Stimulated activated CD8-positive, alpha-beta memory T cell treated with anti-CD3 and anti-CD28 coated beads, Interleukin-15, amount 100 ng/mL, for 24 hours (primary cell): ENCODE measurements at places on chromosomes 5 and 9.

GRCh38 chr5:62931153-62931950, 352.7 kb downstream of the LRRC70 start:
- DNase-seq, result no peak

GRCh38 chr5:90581956-90582355, 23.4 kb downstream of the ADGRV1 start:
- no peak for DNase-seq

DNA sequence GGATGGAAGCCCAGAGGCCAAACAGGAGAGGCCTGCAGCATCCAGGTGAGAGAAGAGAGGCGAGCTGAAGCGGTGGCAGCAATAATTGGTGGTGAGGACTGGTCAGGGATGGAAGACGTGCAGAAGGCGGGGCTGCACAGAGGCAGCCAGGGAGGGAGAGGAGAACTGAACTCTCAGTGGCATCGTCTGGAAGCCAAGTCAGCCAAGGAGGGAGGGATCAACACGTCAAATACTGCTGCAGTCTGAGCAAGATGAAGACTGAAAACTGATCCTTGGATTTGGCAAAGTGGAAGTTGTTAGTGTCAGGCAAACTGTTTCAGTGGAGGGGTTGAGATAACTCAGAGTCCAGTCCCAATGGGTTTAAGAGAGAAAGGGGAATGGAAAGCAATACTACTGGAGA, 145.4 kb downstream of the CDK5RAP2 start:
- DNase-seq, result no peak

DNA sequence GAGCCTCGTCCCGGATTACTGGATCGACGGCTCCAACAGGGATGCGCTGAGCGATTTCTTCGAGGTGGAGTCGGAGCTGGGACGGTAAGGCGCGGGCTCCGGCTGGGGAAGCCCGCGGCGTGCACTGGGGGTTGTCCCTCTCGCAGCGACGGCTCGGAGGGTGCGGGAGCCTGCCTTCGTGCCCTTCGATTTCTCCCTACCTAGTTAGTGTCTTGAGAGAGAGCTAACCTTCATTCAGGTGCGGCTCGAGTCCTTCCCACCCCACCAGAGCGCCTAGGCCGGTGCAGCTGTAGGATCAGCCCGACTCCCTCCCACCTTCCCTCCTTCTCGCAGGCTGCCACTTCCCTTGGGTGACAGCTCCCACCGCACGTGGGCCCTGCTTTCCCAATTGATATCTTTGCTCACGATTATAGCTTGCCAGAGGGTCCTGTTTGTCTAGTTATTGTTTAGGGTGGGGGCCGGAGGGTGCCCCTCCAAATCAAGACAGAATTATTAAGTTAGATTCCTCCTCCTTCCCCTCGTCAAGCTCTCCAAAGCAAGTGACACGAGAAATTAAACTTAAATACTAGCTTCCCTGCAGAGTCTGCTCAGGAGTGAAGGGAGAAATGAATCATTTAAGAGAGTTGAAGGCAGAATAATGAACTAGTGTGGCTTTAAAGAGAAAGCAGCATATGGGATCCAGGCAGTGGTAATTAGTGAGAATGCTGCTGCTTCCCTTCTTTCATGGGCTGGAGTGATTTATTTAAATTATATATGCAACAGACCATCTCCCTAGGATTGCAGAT, 569 bp downstream of the CAMK4 start:
- DNase-seq, result no peak

- DNase-seq, result no peak
These were observed 116.1 kb upstream of the ZNF366 start for GRCh38 chr5:72623323-72623722.

DNA sequence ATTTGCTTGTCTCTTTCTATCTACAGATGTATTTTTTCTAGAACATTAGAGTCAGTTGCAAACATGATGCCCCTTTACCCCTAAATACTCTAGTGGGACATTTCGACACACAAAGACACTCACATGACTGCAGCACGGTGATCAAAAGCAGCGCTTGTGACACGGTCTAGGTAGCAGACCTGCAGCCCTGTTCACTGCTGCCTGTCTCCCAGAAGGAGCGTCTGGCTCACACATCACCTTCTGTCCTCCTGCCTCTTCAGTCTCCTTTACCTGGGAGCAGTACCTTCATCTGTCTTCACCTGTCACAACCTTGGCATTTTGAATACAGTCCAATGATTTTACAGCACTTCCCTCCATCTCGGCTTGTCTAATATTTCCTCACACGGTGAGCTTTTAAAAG, 51.9 kb upstream of the SH3PXD2B start:
- DNase-seq, result no peak

DNA sequence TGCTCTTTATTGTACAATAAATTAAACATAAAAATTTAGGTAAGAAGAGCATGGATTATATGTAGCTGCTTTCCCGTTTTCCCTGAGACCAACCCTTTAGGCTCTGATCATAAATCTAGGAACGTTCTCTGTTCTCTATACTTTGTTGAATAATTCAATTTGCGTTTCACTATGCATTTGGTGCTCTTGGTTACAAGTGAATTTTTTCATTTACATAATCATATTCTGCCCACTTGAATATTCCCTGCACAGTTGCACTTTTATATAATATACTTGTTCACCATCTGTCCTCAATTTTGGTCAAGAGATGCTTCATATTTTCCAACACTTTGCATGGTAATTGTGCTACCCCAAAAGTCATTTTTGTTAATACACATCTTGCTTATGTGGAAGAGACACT, 741.8 kb downstream of the CDH12 start:
- no peak for DNase-seq

DNA sequence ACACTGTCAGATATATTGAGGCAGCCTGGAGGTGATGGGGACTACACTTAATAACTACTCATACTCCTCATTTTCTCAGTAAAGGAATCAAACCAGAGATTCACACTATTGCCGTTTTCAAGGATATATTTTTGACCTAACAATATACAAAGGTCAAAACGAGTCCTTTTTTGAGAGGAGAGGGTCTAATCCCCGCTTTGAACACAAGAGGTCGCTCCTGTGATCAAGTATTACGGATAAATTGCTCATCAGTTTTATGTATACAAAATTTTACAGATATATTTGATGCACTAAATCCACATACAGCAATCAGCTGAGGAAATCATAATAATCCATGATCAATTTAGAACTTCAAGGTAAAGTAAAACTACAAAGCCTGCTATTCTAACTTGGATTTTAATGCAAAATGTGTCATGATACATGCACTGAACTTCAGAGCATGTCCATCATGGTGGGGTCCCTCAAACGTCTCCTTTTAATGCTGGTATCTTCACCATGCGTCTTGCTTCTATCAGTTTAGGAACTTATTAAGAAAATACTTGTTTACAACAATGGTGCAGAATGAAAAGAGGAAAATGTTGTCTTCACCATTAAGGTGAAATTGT, 2.5 kb upstream of the ISL1 start:
- DNase-seq, result no peak

- DNase-seq, result no peak
These were observed 405.4 kb downstream of the IRX1 start for GRCh38 chr5:4001004-4001403.

- no peak for DNase-seq
These were observed 84.4 kb upstream of the STARD4 start for GRCh38 chr5:111596705-111597104.

DNA sequence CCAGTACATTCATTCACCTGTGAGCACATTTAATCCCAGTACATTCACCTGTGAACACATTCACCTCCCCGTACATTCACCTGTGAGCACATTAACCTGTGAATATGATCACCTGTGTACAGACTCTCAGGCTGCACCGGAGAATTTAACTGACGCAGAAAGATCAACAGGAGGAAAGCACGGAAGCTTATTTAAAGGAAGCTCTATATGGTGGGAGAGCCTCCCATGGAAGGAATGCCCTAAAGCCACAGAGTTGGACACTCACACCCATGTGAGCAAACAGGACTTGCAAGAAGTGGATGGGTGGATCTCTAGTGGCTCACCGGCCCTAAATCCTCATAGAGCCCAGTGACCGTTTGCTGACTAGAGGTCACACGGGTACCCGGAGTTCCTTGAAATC, 38.2 kb downstream of the TRIP13 start:
- DNase-seq, result no peak

GRCh38 chr5:4511996-4512656, 628.0 kb upstream of the ADAMTS16 start:
- no peak for DNase-seq

- DNase-seq, result no peak
These were observed 51.4 kb downstream of the ACER2 start for GRCh38 chr9:19460243-19460642.

DNA sequence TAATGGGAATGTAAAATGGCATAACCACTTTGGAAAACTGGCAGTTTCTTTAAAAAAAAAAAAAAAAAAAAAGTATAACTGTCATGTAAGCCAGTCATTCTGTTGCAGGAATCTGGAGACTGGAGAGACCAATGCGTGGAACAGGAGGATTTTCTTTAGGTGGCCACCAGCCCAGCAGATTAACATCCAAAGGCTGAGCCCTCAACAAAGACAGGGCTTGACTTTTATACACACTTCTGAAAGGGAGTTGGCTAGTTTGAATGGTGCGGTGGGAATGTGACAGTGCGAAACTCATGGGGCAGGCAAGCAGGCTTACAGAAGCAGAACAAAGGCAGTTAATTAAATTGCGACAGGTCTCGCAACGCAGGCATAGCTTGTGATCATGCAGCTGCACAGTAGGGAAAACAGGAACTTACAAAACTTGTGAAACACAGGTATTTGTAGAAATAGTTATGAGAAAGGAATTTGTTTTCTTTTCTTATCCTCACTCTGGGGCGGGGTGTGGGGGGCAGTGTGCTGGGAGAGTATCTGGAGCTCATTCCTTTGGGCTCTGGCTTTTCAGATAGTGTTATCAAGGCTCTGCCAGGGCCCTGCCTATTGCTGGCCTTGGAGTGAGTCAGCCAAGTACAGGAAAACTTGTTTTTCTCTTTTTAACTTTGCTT, 12.0 kb downstream of the UIMC1 start:
- no peak for DNase-seq

GRCh38 chr9:136138566-136138965, 19.9 kb upstream of the TMEM250 start:
- DNase-seq, result no peak

DNA sequence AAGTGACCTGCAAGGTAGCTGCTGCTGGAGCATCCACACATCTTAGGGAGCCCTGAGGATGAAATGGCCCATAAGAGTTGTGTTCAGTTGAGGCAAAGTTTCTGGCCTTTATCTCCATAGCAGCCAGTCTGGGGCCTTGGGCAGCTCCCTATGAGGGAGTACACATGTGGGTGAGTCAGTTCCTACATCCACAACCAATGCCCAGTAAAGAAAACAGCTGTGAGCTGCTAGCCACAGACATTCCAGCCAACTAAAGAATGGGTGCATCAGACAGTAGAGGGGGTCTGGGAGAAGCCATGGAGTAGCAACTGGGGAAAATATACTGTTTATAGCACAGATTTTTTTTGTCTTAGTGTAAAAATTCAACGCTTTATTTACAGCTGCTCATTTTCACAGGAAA, 720.7 kb downstream of the TLE1 start:
- DNase-seq, result no peak

- DNase-seq, result no peak
These were observed 148.4 kb upstream of the NFIL3 start for GRCh38 chr9:91572044-91572443.
